ENCODE measurements at places on chromosomes 6 and 20. TPM values are rescaled to one million over a fixed set of nuclear protein-coding genes. Genes with fewer than 3 reads are reported as not detected.

GRCh38 chr20:57622579-57623381 lies 2.6 kb upstream of the ZBP1 start:
- peak; percentile 73 for DNase-seq

Gene KLHDC3
- 68.9 TPM for total RNA-seq

Gene C6orf15
- not detected for total RNA-seq

Gene RBPJL
- not detected for total RNA-seq

- no peak for DNase-seq
Observed at GRCh38 chr6:71900642-71901041, 14.3 kb downstream of the RIMS1 start.

GRCh38 chr20:50855498-50856474 lies 60.9 kb downstream of the BCAS4 start:
- DNase-seq, result no peak

DNA sequence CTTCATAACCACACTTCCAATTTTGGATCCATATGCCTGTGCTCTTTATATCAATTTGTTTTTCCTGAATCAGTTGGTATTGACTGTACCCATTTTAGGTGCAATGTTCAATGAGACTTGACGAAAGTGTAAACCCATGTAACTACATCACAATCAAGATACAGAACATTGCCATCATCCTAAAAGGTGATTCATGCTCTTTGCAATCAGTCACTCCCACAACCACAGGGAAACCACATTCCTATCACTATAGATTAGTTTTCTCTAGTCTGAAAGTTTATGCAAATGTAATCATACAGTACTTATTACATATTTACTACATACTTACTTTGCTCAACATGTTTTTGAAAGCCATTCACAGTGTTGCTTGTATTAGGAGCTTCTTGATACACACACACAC lies 167.4 kb downstream of the ADGRG6 start:
- peak; percentile 2 for DNase-seq

Gene TREML1
- not detected for total RNA-seq
